GM04503 (cell line): ENCODE measurements at places on chromosomes 5 and 9.

DNA sequence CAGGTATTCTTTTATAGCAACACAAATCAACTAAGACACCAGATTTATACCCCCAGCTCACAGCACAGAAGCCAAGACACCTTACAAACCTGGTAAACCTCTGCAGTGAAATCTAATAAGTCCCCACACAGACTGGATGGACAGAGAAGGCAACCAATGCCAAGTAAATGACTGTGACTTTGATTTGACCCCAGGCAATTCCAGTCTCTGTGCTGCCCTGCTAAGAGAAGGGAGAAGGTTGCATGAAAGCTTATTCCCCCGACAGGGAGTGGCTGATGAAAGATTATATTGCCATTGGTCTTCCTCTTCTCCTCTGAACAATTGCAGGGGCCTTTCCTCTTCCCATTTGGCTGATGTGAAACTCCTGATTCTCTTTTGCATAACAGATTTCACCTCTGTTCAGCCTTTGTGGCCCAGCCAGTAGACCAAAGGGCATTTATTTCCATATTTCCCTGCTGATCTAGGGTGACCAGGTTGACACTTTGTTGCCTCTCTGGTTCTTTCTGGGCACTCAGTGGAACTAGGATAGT is 107.6 kb downstream of the ADRB2 start:
- DNase-seq: no peak

GRCh38 chr9:120481248-120481647 is 98.7 kb downstream of the CDK5RAP2 start:
- no peak for DNase-seq

DNA sequence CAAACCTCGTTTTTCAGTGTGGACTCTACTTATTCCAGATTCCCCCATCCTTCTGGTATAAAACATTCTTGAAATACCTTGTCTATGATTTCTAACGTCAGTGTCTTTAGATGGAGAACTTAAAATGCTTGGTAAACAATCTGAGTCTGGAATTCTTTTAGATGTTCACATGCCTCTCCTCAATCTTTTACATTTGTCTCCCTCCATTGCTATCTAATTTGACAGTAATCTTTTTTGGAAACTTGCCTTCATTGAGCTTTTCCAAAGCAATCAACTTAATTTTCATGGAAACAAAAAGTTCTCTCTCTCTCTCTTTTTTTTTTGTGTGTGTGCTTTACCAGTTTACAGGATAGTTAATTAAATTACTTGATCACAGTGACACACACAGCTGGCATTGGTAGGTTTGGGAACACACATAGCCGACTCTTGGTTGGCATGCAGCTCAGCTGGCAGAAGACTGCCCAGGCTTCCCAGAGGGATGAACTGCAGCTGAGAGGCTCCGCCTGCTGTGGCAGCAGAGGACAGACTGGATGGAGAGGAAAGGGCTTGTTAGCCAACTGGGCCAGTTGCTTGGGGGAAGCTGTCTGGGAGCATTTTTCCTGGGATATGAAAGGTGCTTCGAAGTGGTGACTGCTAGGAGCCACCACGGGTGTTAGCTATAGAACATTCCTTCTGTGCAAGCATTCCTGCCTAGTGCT is 271.3 kb downstream of the ZSWIM6 start:
- DNase-seq: no peak

GRCh38 chr5:43152946-43153345 is 32.2 kb downstream of the ZNF131 start:
- peak; percentile 45 for DNase-seq

- DNase-seq: no peak
These were observed 31.7 kb downstream of the GLT6D1 start for GRCh38 chr9:135607401-135608293.

DNA sequence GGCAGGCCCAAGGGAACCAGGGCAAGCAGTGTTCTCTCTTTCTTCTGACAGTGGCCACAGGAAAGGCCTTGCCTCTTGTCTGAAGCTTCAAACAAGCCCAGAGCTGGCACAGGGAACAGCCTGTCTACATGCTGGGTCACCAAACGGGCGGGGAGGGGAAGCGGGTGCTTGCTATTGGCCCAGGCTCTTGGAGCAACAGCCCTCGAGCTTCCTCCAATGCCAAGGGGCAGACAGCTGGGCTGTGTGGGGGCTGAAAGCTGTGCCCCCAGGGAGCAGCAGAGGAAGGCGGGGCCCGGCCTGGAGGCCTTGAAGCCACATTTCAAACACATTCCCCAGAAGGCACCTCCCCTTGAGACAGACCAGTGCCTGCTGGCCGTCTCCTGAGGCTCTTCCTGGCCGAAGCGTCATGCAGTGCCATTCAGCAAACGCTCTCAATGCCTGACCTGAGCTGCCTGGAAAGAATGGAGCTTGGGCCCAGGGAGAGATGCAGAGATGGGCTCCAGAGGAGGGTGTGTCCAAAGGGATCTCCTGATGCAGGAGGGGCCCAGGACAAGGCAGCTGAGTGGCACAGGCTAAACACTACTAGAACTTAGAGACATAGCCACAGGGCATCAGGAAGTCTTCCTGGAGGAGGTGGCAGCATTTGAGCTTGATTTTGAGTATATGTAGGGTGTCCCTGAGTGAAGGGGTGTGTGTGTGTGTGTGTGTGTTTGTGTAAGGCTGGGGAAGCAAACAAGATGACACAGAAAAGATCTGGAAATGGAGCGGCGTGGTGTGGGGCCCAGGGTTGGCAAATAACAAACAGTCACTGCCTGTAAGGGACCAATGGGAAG is 2.5 kb downstream of the FIBCD1 start:
- peak; percentile 34 for DNase-seq

- DNase-seq: no peak
These were observed 201.3 kb upstream of the IL12B start for GRCh38 chr5:159531554-159532105.

DNA sequence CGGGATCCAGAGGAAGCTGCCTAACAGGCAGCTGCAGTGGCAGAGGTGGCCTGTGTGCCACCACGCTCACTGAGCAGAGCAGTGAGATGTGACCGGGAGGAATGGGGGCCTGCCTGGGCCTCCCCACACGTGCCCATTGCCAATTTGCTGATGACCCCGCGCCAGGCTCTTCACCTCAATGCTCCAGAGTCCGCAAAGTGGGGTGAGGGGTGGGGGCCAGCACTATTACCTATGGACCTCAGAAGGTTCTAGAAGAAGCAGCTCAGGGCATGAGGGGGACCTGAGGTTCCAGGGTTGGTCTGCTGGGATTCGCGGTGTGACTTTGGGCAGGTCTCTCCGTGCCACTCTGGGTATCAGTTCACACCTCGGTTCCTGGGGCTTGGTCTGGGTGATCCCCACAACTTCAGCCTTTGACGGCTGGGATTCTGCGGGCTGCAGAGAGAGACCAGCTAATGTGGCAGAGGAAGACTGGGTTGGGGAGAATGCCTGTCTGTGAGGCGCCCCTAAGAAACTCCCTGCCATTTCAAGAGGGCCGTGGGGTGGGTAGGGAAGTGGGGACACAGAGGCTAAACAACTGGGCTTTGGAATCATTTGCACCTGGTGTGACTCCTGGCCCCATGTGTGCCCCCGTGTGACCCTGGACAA is 231.0 kb upstream of the MVB12B start:
- no peak for DNase-seq

GRCh38 chr5:154221371-154221896 is 30.9 kb downstream of the GALNT10 start:
- DNase-seq: peak; percentile 84

- no peak for DNase-seq
These were observed 685.1 kb upstream of the DMAC1 start for GRCh38 chr9:8484597-8485191.

DNA sequence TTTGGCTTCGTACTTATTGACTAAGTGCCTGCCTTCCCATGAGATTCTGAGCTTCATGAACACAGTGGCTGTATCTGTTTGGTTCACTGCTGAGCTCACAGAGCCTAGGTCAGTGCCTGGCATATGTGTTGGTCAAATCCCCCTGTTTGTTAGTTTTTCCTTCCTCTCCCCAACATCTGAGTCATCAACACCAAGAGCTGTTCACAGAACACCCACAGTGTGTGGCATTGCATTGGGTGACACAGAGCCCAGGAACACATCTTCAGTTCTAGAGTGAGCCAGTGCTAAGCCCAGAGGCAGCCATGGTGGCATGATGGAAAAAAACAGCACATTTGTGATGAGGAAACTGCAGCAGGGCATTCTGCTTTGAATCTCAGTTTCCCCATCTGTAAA is 294.6 kb downstream of the SEC61B start:
- DNase-seq: no peak

GRCh38 chr5:32520972-32521371 is 64.4 kb upstream of the SUB1 start:
- no peak for DNase-seq

- DNase-seq: no peak
These were observed 18.6 kb downstream of the CTNNAL1 start for GRCh38 chr9:108994695-108995094.

DNA sequence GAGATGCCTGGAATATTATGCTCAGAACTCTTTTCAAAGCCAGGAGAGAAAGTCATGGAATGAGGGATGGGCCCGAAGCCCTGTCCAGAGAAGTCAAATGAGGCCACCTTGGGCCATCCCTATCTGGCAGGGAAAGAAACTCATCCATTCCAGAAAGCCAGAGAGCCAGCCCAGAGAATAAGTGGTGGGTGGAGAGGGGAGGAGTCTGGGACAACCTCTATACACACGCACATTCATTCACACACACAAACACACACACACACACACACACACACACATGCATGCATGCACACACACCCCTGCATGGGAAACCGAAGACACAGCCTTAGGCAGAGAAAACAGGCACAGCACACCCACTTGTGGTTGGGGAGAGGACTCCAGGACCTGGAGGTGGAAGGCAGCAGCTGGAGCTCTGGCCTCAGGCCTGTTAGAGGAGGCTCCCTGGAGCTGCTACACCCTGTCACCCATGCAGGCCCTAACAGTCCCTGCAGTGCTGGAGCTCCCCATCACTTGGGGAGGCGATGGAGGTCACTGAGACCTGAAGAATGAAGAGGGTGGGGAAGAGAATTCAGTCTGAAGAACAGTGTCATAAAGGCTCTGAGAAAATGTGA is 38.0 kb downstream of the TGFBI start:
- DNase-seq: peak; percentile 56

DNA sequence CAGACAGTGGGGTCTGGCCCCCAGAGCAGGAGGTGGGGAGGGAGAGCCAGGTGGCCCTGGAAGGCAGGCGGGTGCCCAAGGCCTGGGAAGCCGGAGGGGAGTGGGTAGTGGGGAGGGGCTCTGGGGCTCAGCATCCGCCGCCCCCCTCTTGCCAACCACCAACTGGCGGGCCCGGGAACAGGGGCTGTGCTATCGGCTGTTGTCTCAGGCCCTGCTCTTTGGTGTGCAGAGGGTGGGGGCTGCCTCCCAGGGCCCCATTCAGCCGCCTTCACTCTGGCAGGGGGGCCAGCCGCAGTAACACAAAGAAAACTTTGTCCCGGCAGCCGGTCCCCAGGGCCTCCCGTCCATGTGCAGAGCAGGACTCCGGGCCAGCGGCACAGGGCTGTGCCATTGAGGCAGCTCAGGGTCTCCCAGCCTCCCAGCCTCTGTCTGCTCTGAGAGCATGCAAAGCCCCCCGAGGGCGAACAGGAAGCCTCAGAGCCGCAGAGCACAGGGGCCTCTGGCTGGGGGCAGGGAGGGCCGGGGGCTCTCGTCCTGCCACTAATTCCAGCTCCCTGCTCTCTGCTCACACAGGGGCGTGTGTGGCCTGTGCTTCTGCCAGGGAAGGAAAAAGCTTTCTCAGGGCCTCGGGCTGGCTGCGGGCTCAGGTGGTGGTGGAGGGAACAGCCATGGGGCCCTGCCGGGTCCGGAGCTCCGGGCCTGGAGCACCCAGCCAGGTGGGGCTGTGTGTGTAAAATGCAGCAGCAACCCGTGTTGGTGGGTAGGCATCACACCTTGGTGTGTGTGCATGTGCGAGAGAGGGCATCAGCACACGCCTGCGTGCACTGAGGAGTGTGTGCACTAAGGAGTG is 54.2 kb upstream of the NOTCH1 start:
- no peak for DNase-seq

DNA sequence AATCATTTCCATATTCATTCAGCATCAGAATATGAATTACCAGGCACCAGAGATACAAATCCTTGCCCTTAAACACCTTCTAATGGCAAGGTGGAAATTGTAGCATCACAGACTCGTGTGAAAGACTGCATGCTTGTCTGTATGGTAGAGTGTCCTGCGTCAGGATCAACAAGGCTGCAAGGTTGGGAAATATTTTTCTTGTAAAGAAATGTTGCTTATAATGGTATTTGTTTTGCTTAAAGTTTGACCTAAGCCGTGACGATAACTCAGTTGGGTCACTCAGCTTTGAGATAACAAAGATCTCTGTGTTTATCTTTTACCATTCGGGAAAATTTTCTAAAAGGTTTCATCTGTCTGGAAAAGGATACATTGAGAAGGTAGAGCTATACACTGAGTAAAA is 87.6 kb downstream of the BASP1 start:
- DNase-seq: no peak

GRCh38 chr5:139088024-139088423 is 110.1 kb downstream of the SIL1 start:
- DNase-seq: no peak

- no peak for DNase-seq
These were observed 277.5 kb upstream of the NREP start for GRCh38 chr5:112034421-112034979.

DNA sequence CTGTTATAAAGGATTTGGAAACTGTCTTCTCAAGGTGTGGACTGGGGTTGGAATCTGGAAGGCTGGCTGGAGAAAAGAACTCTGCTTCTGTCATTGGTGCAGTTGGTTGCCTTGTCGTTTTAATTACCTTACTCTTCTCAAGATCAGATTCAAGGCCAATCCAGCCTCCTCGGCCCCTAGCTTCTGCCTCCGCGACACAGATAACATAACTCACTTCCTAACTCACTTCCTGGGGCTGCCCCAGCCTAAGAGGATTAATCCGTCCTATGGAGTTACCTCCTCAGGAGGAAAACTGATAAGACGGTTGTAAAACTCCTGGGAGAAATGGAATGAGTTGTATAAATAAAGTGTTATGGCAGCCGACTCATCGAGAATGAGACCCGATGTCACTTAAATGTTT is 389.1 kb upstream of the WWC1 start:
- DNase-seq: no peak

DNA sequence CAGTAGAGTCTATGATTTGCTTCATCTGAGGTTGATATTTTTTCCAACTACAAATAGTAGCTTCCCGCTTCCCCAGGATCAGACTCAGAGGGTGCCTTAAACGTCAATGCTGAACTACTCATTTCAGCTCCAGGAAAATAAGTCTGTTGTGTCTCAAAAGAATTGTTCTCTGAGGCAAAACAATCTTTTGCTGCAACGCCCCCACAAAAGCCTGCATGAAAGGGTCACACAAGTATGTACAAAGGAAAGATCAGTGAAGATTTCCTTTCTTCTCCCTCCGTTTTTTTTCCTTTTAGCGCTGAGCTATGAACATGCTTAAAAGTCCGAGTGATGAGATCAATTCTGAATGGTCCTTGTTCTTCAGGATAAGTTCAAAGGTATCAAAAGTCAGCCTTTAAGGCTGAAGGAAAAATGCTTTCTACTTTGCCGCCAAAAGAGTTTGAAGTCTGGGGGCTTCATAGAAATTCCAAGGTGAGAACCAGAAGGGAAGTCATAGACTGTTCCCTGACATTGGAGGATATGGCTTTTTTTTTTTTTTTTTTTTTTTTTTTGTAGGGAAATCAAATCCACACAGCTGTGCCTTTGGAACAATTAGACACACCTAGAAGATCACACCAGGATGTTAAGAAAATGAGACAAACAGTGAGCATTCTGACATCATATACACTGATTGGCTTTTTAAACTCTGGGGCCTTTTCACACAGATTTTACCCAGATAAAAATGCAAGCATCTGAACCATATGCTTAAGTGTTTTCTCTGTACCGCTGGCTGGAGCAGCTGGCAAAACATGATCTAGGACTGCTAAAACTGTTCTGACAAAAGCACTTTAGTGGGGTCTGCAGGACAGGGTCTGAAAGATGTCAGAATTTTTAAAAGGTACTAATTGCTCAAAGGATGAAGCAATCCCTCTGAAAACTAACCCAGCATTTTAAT is 329.3 kb downstream of the ENC1 start:
- DNase-seq: no peak
